Stimulated activated CD4-positive, alpha-beta T cell treated with anti-CD3 and anti-CD28 coated beads, Interleukin-1b, Interleukin-23, amount 100 ng/mL, for 1 hour (primary cell): ENCODE measurements at places on chromosomes 4 and X.

GRCh38 chrX:87517571-87518141, at the start of gene KLHL4:
Gene KLHL4 (plus strand): TSS chrX:87517802. CDS start chrX:87517894, 92 bp downstream.
- no peak for DNase-seq

- DNase-seq, result no peak
Observed at GRCh38 chrX:132059973-132060540, 37.0 kb downstream of the STK26 start.

DNA sequence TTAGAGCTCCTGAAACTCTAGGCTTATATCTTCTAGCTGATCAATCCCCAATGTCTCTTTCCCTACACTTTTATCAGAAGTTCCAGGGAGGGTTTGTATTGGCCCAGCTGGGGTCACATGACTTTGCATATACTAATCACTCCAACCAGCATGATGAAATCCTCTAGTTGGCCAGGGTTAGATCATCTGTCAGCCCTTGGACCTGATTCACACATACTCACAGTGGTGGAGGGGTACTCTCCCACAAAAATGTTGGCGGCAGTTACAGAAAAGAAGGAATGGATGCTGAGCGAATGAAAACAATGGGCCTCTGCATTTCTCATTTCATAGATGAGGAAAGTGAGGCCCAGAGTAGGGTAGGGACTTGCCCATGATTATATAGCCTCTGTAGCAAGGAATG, 151.1 kb downstream of the PJA1 start:
- DNase-seq, result no peak

- DNase-seq, result no peak
Observed at GRCh38 chr4:7031558-7032449, 11.4 kb upstream of the TADA2B start.

DNA sequence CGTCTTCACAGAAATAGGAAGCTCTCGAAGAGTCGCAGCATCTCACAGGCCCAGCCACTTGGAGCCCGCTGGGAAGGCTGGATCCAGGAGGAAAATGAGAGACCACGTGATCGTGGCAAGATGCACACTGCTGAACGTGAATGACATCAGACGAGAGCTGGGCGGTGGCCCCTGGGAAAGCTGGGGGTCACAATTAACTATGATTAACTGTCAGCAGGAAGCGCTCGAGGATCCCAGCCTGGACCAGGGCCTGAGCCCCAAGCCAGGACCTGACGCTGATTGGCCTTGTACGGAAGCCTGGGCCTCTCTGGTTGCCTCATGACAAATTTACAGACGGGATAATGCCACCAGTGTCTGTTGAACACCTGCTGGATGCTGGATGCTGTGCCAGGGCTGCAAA, 321.4 kb downstream of the EVC2 start:
- DNase-seq, result no peak

GRCh38 chr4:133150486-133151340, 1.6 kb downstream of the PCDH10 start:
- no peak for DNase-seq

GRCh38 chr4:125004676-125005075, 292.1 kb upstream of the ANKRD50 start:
- DNase-seq, result no peak

- no peak for DNase-seq
Observed at GRCh38 chr4:152709675-152710438, 30.1 kb upstream of the TMEM154 start.
